Urothelium cell line (cell line): ENCODE measurements at places on chromosomes 13 and 19.

GRCh38 chr13:83824120-83824519 is 58.2 kb downstream of the SLITRK1 start:
- DNase-seq = no peak

DNA sequence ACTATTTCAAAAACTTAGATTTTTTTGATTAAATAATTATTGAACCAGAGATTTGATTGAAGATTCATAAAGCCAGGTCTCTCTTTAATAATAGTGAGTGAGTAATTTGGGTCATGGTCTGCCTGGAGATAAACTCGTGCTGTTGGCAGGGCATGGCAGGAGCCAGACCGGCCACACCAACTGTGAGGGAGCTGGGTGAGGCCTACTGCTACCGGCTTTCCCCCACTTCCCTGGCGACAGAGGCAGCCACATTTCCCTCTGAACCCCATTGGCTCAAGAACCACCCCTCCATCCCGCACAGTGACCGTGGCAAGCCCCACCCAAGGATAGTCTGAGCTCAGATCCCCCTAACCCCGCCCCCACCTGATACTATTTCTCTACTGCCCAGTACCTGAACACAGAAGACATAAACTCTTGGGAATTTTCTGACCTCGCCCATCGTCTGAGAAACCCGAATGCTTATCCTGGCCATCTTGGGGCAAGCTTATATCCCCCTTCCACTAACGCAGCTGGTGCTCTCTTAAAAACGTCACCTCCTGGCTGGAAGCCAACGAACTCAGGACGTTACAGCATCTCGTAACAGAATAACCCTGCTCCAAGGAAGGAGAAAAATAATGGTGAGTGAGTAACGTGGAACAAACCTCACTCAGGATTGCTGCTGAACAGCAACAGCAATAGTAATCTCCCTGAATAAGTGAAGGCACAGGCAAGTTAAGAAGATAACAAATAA is 627.6 kb upstream of the PCDH9 start:
- no peak for DNase-seq

DNA sequence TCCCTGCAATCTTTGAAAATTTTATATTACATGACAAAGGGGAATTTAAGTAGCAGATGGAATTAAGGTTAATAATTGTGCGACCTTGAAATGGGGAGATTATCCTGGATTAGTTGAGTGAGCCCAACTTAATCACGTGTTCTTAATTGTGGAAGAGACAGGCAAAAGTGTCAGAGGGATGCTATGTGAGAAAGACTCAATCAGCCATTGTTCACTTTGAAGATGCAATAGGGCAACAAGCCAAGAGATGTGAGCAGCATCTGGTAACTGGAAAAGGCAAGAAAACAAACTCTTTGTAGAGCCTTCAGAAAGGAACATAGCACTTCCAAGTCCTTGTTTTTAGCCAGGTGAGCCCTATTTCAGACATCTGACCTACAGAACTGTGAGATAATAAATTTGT is 247.7 kb downstream of the SLITRK1 start:
- DNase-seq = no peak

GRCh38 chr13:95352486-95352885 is 51.2 kb upstream of the ABCC4 start:
- DNase-seq = no peak

DNA sequence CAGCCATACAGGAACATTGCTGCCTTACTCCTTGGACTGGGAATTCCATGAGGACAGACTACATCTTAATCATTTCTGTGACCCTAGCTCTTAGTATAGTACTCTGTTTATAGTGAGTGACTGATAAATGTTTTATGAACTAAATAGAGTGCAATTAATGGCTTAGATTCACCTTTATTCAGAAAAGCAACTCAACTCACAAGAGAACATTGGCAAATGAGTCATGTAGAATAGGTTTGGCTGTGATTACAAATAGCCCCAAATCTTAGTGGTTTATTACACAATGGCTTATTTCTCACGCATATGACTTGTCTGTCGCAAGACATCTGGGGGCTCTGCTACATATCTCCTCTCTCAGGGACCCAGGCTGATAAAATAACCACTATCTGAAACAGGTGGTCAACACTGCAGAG is 121.6 kb upstream of the KL start:
- DNase-seq = no peak

DNA sequence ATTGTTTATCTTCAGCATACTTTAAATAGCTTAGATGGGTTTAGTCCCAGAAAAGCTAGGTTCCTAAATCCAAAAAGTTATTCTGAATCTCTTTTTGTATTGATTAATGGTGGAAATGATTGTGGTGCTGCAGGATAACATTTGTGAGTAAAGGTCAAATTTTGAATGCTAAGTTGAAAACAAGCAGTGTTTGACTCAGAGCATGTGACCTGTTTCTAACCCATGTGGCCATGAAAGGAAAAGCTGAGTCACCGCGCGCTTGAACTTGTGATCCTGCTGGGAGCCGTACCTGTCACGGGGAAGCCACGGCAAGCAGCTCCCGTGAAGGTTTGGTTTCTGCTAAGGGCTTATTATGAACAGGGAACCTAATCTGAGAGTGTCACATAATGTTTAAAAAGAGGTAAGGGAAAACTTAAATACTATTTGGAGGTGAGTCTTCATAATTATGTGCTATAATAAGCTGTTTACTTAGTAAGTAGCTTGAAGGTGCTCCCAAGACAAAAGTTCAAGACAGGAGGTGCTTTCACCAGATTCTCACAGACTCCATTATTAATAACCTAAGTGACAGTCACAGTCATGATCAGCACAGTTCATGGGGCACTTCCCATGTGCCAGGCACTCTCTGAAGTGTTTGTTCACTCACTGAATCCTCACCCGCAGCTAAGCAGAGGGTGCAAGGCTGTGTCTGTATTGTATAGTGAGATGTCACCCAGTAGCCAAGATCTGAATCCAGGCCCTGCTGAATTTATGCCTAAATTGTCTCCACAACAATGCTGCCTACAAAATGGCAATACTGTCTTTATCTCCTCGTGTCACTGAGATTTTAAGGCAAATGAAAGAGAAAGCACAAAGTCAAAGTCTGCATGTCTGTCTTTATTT is 286.5 kb downstream of the MYO16 start:
- DNase-seq = peak; percentile 76

DNA sequence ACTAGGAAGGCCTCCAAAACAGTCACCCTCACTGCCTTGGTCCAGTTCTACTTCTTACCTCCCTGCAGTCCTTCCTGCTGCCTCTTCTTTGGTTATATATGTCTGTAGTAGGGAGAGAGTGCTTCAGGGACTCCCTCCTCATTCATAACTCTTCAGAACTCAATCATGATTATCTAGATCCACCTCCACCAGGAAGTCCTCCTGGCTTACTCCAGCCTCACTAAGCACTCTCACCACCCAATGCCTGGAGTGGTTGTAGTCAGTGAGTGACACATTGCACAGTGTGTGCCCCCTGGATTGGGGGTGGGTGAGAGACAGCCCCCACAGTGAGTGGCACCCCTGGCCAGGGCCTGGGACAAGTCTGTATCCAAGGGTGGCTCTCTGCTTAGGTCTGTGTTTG is 10.0 kb upstream of the FOSB start:
- DNase-seq = no peak

DNA sequence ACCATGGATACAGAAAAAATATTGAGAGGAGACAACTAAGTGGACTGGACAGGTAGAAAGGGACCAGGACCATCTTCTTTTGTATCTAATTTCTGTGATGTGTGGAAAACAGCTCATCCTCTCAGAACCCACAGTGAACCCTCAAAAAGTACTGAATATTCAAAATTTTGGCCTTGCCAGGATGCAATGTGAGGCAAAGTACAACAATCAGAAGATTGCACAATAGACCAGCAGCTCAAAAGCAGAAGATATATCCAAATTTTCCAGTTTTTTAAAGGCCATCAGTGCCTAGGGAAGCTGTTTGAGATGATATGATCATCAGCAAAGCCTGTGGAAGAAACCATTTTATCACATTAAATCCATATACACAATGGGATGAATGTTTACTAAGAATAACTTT is 973.3 kb upstream of the MIR17HG start:
- no peak for DNase-seq

GRCh38 chr13:21747456-21747855 is 76.6 kb downstream of the FGF9 start:
- no peak for DNase-seq

GRCh38 chr19:55441319-55441691 is 1.8 kb downstream of the SHISA7 start:
- no peak for DNase-seq

- DNase-seq = no peak
These were observed 15.7 kb downstream of the TMEM143 start for GRCh38 chr19:48348045-48348444.

DNA sequence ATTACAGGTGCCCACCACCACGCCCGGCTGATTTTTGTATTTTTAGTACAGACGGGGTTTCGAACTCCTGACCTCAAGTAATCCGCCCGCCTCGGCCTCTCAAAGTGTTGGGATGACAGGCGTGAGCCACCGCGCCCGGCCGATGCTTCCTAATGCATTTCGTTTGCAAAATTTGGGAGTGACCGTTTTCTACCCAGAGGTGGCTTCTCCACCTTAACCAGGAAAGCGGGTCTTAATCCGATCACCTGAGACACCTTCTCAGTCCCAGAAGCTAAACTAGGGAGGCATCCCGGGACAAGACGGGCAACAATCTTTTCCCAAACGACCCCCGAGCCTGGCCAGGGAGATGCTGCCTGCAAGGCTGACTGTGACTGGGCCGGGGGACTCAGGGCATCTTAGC is 14.8 kb upstream of the MATK start:
- no peak for DNase-seq

- DNase-seq = no peak
These were observed 2.8 kb upstream of the SLC7A9 start for GRCh38 chr19:32872391-32872790.
